GM04503 (cell line): ENCODE measurements at places on chromosomes 6 and 20.

- no peak for DNase-seq
Measured at GRCh38 chr6:119035459-119035858, 43.0 kb downstream of the FAM184A start.

DNA sequence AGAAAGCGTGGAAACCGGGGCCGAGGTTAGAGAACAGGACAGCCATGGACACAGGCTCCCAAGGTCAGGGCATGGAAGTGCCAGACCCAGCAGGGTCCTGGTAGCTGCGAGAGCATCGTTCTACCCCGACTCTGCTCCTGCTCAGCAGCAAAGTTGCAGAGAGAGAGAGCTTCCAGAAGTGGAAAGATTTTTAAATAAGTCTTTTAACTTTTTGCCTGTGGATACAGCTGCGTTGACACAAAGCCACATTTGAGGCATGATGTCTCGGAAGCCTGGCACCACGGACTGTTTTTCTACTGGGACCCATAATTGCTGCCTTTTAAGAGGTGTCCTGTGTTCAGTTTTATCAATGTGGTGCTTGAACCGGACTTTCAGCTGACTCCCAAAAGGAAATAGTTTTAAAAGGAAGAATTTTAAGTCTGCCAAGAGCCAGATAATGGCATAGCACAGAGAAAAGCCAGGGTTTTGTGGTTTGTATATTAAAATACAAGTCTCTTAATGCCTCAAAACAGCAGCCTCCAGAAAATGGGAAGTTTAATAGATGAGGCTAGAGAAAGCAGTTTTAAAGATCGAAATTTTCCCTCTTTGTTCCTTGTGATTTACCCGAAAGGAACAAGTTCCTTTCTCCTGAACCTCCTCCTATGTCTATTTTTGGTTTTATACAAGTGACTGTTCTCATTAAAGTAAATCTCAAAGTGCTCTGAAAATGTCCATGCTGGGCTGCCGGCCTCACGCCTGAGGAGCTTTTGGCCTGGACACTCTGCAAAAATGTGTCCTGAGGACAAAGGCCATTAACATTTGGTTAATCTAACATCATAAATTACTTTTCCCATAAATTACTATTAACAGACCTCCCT lies 91.5 kb downstream of the RIN2 start:
- DNase-seq, result no peak

GRCh38 chr6:12291071-12291838 lies 1.1 kb downstream of the EDN1 start:
- DNase-seq, result no peak

DNA sequence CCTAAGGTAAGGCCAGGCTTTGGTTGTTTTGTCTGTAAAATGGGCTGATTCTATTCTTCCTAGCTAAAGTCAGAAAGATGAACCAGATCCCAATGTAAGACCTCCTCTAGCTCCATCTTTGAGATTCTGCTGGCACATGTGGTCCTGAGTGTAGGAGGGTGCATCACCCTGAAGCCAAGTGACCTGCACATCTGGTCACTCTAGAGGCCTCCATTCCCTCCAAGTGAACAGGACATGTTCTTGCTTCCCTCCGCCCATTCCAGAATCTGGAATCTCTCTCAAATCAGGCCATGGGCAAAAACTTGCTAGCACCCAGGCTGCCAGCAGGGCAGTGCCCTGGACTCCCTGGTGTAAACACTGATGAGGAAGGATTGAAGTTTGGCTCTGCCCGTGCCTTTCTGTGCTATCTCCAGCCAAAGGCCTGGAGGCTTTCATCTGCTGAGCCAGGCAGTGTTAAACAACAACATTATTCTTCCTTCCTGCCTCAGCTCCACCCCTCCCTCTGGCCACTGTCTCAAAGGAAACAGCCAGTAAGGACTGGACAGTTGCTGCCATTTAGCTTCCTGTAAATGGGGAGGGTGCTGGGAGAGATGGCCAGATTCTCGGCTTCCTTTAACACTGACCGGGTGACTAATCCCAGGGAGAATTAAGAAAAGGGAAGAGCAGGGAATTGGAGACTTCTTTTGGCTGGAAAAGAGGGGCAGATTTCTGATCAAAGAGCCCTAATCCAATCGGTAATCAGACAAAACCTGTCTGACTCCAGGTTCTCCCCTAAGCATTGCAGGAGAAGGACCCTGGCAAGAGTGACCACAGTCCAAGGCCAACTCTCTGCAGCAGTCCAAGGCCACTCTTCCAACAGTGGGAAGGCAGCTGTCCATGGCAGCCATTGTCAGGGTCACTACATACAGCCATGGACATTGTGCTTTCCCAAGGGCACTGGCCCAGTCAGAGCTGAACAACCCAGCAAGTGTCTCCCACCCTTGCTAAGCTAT lies 19.5 kb upstream of the ADGRF1 start:
- no peak for DNase-seq

DNA sequence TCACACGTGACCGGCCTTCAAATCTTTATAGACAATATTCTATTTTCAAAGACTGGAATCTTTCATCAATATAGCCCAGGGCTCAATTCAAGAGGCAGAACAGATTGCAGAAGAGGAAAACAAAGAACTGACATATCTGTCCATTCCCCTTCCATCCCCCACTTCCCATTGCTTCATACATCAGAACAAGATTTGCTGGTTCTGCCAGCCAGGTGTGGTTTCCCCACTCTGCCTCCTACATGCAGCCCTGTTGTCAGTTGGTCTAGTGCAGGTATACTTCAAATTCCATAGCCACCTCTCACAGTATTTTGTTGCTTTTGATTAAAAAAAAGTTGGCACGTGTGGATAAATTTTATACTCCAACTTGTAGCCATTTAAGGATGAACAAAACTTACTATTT lies 174.9 kb downstream of the CD109 start:
- DNase-seq, result no peak

- DNase-seq, result no peak
Measured at GRCh38 chr6:36973647-36974046, 12.3 kb downstream of the MTCH1 start.

- no peak for DNase-seq
Measured at GRCh38 chr6:104183816-104184435, 675.8 kb downstream of the HACE1 start.

DNA sequence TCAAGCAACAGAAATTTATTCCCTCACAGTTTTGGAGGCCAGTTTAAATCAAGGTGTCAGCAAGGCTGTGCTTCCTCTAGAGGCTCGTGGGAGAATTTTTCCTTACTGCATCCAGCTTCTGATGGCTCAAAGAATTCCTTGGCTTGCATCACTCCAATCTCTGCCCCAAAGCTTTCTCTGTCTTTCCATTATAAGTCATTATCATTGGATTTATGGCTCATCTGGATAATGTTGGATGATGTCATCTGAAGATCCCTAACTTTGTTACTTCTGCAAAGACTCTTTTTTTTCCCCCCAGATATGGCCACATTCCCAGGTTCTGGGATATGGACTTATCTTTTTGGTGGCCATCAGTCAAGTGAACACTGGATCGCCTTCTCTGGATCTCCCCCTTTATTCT lies 146.3 kb upstream of the B3GAT2 start:
- no peak for DNase-seq

DNA sequence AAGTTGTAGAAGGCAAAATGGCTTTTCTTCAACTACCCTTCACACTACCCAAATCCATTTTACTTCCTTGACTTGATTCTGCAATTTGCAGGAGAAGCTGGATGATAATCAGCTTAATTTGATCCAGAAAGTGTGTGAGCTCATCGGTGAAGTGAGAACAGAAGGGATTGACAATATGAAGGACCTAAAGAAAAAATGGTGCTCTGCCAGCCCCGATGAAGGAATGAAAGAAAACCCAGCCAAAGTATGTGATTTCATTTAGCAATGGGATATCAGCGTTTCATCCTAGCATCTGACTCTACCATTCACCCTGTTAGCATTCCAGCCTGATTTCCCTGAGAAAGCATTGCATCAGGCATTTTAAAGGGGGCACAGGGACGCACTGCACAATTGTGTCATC lies 41.5 kb downstream of the CD164 start:
- no peak for DNase-seq

- peak; percentile 49 for DNase-seq
Measured at GRCh38 chr6:130412556-130413290, 46.9 kb downstream of the TMEM200A start.

DNA sequence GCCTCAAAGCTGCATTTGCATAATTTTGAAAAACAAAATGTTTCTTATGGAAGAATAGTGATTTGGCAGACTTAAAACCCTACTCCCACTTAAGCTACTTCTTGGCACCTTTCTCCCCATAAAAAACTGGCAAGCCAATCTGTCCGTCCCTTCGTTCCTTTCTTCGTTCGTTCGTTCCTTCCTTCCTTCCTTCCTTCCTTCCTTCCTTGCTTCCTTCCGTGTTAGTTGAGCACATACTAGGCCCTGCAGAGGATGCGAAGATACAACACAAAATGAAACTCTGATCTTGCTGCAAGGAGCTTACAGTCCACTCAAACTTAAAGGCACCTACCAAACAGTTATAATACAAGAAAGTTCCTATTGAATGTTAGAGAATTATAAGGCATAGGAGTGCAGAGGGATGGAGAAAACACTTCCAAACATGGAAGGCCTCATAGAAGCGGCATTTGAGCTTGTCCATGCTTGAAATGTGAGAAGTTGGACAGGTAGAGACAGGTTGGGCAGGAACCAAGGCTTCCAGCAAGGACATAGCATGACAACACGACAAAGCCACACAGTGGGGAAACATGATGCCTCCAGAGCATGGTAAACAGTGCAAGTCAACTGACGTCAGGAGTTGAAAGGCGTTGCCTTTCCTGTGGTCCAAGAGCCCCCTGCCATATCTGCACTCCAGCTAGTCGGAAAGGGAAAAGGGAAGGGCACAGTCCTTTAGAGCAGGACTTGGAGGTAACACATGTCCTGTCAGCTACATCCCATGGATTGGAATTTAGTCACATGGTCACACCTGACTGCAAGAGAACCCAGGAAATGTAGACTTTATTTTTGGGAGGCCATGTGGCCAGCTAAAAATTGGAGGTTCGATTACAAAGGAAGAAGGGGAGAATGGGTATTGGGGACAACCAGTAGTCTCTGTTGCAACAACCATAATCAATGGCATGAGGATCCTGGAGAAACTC lies 7.0 kb downstream of the PNPLA1 start:
- DNase-seq, result no peak

DNA sequence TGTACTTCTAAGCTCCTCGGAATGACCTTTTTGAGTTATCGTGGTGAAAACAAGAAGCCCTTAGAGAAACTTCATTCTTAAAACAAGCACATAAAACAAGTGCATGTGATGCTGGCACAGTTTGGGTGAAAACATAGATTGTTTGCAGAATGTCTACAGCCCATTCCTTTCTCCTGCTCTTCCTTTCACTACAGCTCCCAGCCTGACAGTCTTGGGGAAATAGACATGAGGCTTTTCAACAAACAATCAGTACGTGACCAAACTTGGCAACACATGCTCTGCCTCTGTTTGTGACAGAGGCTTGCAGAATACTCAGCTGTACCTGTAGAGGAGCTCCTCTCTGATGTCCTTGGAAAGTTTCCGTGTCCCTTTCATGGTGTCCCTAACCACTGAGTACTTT lies 321.6 kb downstream of the ZFAND3 start:
- no peak for DNase-seq

- no peak for DNase-seq
Measured at GRCh38 chr20:63807654-63808053, 23.4 kb downstream of the ZBTB46 start.

DNA sequence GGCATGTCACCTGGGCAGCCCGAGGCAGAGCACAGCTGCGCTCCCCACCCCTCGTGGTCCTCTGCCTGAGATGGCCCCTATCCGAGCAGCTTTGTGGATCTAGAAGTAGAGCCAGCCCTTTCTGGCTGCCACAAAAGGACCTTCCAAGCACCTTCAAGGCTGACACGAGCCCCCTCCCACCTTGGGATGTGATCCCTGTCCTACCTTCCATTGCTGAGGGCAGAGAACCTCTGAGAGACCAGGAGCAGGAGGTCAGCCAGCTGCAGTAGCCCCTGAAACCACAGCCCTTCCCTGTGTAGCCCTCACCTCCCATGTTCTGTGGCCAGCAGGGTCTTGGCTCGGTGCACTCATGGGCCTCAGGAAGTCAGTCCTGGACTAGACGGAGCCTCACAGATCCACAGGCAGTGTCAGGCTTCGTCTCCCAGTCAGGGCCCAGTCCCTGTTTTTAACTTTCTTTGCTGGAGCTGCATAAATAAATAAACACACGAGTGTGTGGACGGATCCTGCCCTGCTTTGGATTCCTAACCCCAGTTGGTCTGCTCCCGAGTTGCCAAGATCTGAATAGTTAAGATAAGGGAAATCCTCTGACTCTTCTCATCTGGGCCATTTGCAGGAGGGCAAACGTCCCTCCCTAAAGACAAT lies 507.7 kb downstream of the PREX1 start:
- DNase-seq, result no peak

DNA sequence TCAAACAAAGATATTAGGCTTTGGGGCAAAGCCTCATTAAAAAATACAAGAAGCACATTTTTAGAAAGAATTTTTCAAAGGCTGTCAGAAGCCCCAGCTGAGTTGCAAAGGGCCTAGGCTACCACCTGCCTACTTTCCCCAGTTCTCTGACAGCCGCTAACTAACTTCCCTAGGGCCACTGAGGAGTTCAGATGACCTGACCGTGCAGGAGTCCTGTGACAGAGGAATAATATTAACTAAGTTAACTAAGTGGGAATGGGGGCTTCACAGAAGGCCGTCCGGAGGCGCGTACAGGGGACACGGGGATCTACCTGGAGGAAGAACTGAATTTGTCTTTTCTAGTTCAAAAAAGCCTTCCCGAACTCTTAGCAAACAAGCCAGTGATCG lies 884 bp downstream of the MCHR2 start:
- DNase-seq, result no peak

GRCh38 chr6:29758761-29759160 lies 35.5 kb downstream of the HLA-F start:
- no peak for DNase-seq

GRCh38 chr20:59782986-59783640 lies 150.3 kb downstream of the SYCP2 start:
- no peak for DNase-seq

DNA sequence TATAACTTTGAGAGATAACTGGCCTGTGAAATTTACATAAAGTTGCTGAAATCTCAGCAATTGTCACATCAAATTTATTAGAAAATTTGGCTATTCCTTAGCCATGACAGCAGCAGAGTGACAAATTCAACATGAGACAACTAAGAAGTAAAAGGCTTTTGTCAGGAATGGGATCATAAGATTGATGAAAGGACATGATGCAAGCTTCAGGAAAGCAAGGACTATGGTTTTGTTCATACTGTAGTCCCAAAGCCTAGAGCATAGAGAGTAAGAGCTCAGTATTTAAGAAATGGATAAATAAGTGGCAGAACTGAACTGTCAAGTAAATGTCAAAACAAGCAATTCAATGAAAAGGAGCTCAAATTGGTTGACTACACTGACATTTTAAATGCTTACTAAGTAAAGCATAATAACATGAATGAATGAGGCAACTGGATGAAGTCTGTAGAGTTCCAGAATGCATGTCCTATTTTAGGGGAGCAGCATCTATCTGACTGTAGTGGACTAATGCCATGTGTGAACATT lies 12.6 kb downstream of the PGM3 start:
- DNase-seq, result no peak

GRCh38 chr20:8321001-8321400 lies 188.9 kb downstream of the PLCB1 start:
- DNase-seq, result no peak

DNA sequence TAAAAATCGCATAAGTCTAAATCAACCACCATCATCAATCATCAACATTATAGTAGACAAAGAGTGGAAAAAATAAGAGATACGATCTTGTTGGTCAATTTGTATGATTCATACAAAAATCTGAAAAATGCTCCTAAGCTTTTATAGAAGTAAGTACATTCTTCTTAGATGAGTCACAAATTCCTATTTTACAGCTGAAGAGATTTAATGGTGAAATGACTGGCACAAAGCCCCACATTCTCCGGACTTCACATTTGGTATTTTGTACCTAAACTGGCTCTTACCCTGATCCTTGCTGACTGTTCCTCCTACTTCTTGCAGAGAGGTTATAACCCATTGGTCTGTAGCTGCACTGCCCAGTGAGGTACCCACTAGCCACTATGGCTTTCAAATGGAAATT lies 29.9 kb upstream of the PREP start:
- peak; percentile 79 for DNase-seq
